SK-N-SH (cell line): ENCODE measurements at places on chromosomes 12 and 14. TPM values are rescaled to one million over a fixed set of nuclear protein-coding genes. Genes with fewer than 3 reads are reported as not detected.
A peak's percentile ranks its signal among the peaks of the same experiment; 100 is the strongest.

DNA sequence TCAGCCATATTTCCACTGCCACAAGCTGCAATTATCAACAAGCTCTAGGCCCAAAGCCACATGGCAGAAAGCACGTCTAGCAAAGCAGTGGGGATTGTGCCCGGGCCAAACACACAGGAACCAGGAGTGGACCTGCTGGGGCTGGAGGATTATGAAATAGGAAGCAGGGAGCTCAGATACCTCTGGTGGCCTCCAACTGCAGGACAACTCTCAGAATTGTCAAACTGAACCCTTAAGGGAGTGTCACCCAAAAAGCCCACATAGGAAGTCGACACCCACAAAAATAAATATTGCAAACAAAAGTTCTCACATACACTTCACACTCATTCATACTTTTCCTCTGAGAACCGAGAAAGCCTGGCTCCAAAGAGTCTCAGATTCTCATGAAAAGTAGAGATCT, 26.1 kb downstream of the KCTD10 start:
- no peak for DNase-seq

GRCh38 chr12:78183824-78184223, 353.1 kb downstream of the NAV3 start:
- no peak for DNase-seq

GRCh38 chr12:96343347-96343954, 56.8 kb downstream of the CDK17 start:
- no peak for DNase-seq

DNA sequence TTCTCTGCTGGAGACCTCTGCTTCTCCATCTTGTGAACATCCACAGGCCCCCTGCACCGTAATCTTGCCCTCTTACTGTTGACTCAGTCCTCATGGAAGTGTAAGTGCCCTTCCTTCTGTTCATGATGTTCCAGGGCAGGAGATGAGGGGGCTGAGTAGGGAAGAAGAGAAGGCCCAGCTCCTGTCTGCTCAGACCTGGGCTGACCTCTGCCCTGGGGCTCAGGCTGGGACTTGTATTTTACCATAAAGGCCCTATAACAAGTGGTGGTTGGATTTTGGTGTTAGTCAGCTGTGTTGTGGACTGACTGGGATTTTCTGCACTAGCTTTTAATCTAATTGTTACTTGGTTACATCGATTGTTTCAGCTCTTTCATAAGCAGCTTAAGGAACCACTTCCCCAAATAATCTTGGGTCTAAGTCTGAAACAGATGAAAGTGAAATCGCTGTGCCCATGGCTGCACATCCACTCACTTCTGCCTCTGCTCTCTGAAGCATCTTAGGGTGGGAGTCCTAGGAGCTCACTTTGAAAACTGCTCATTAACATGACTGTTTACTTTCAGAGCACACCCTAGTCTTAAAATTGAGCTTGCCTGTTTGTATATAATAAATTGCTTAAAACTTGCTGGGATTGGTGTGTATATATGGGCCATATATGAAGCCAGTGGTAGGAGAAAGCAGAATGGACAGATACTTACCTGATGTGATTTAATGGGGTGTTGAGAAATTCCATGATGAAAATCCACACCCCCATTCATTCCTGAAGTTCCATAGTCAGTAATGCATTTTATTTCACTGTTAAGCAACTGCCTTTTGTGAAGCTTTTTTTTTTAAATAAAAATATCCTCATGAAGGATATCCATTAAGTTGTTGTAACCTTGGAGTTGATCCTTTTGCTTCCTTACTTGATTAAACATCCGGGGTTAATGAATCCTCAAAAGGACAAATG, 17.7 kb downstream of the C12orf71 start:
- no peak for DNase-seq

DNA sequence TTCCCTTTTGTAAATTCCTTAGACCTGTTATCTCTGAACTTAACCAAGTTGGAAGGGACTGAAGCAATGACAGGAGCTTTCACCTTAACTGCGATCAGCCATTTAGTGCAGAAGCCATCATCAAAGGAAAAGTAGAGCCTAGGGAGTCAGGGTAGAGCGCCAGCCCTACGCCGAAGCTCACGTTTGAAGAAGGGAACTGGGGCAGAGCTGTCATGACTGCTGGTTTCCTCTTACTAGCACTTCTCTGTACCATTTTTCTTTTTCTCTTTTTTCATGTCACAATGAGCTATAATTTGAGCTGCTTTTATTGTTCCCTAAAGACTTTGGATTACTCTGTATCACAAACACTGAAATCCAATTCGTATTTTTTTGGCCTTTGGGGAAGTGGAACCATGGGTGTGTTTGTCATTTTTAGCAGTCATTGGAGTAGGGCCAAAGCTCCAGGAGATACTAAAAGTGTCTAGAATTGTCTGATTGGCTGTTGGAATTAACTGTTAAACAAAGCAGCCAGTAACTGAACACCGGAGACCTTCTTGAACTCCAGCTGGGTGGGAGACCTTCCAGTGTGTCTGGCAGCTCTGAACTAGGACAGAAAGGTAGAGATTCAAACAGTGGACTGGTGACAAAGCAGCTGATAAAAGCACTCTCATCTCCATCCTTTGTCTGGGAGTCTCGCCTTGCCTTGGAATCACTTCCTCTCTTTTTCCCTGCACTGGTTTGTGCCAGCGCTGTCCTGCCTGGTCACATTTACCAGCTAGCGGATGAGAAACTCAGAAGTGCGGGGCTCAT, 9.1 kb downstream of the MTRFR start:
- no peak for DNase-seq

- no peak for DNase-seq
Measured at GRCh38 chr14:72057701-72058285, 125.6 kb downstream of the RGS6 start.

GRCh38 chr12:132492522-132492921, 2.6 kb downstream of the FBRSL1 start:
- no peak for DNase-seq

GRCh38 chr14:86961106-86961716, 1031.8 kb downstream of the GALC start:
- DNase-seq, result peak; percentile 29

DNA sequence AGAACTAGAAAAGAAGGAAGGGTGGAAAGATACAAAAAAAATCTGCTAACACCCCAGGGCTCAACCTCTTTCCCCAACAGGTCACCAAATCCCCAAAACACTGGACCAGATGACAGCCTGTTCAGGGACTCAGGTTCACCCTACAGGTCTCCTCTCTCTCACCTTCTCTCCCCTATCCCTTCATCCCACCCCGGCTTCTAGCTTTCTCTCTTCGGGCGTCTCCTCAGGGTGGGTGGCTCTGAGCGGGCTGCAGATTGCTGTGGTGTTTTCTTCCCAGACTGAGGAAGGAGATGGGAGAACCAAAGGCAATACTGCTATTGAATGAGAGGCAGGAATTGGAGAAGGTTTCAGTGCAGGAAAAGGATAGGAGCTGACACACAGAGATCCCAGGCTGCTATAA, 39.3 kb downstream of the ANO2 start:
- DNase-seq, result no peak

- no peak for DNase-seq
Measured at GRCh38 chr12:13195250-13195649, 1.3 kb upstream of the EMP1 start.

GRCh38 chr12:112979041-112979680, 842 bp downstream of the OAS2 start:
- no peak for DNase-seq

DNA sequence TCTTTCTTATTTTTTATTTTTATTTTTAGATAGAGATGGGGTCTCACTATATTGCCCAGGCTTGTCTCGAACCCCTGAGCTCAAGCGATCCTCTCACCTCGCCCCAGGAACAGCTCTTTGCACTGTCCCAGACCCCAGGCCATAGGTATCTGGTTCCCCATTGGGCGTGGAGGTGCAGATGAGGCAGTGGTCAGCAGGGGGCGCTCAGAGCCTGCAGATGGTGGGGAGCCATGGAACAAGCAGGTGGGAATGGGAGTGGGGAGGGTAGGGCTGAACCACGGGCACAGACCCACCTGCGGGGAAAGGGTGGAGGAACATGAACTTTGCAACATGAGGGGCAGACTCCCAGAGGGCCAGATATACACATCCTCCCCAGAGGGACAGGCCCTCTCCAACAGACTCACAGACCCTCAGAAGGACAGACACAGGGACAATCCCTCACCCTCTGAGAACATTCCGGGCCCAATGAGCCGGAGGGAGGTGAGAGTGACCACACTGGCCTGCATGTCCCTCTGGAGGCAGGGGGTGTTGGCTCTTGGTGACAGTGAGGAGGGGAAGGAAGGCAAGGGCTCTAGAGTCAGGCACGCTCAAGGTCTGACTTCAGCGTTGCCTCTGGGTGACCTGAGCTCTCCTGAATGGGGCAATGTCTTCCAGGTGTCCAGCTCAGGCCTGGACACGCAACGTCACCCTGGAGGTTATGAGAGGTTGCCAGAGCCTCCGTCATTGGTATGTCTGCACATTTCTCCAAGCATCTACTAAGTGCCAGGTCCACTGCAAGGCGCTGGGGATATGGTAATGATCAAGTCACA, 34.9 kb downstream of the KRT80 start:
- DNase-seq, result peak; percentile 92

GRCh38 chr14:90242444-90242843, 13.9 kb upstream of the PSMC1 start:
- DNase-seq, result no peak

DNA sequence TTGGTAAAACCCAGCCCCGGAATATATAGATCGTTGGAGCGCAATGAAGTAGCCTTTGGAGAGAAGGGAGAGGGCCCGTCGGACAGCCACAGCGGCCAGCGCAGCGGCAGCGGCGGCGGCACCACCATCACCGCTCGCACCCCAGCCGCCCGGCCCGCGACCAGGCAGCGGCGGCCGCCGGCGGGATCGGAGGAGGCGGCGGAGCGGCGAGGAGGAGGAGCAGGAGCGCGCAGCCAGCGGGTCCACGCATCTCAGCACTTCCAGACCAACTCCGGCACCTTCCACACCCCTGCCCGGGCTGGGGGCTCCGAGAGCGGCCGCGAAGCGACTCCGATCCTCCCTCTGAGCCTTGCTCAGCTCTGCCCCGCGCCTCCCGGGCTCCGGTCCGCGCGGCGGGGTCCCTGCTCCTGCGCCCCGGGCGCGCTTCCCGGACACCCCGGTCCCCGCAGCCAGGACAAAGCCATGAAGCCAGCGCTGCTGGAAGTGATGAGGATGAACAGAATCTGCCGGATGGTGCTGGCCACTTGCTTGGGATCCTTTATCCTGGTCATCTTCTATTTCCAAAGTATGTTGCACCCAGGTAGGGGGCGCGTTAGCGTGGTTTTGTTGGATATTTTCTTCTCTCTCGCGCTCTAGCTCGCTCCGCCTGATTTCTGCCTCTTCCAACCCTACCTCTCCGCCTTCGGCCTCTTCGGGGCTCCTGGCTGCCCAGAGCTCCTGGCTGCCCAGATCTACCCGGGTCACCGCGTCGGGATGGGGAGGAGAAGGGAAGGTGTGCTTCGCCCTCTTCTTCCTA, 400 bp downstream of the CHST11 start:
- DNase-seq, result peak; percentile 81

DNA sequence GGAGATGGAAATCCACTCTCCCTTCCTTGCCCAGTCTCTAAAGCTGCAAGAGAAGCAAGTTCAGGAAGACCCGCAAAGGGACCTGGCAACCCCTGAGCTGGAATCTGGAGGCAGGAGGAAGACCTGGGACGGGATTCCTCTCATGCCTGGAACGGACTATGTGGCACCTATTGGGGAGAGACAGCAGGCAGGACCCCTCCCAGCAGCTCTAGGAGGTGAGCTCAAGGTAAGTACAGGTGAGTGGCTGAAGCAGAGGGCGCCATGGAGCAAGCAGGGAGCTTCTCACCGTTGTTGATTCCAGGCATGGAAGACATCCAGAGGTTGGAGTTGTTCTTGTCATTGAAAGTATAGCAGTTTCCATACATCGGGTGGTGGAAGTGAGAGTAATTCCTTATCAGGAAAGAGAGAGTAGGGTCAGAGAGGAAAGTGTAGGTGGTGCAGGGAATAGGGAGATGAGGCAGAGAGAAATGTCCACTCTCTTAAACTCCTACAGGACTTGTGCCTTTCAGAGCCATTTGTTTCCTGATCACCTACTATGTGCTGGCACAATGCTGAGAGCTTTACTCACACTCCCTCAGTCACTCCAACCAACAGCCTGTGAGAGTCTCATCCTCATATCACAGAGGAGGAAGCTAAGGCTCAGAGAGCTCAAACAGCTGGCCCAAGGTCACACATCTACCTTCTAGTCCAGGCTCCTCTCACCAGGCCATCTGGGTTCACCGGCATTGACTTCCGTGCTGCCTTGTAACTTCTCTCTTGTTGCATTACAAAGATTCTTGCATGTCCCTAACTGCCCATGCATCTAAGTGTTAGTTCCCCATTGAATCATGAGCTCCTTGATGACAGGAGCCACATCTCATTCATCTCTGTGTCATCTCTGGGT, 13.9 kb upstream of the TNFRSF1A start:
- DNase-seq, result no peak

DNA sequence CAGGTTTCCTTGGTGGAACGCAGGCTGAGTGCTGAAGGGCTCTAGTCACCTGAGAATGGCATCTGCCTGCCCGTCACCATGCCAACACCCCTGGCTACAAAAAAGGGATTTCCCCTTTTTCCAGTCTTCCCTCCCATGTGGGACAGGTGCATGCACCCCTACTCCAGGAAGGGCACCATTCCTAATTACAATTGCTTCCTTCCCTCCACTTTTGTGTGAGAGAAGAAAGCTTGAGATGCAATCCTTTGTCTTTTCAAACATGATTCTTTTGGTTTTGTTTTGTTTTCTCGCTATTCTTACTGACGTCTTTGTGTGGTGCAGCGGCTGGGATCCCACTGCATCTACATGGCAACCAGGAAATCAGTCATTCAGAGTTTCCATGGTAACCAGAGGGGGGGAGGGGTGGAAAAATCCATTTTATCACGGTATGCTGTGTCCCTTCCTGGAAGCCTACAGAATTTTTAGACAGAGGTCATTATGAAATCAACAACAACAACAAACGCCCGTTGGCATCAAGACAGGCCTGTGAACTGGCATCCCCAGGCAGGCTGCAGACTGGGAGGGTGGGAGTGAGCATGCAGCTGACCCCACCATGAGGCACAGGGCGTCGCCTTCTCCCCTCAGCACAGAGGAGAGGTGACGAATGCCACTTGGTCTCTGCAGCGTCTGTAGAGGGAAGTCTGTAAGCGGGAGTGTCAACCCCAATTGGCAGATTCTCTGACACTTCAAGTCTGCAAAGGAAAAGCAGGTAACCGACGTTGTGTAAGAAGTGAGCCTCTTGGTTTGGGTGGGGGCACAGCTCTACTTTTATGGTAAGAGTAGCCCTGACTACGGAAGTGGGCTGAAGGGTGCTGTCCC, 13.6 kb upstream of the GNG2 start:
- DNase-seq, result peak; percentile 35

DPY19L2 gene
- 4.8 and 8.8 TPM in 2 replicates for polyA plus RNA-seq

FAM222A gene
- 1.6 and 4.2 TPM in 2 replicates for polyA plus RNA-seq

NEUROD4 gene
- not detected in 2 replicates for polyA plus RNA-seq

DTX3 gene
- 61.2 and 62.6 TPM in 2 replicates for polyA plus RNA-seq

CLEC1A gene
- not detected in 2 replicates for polyA plus RNA-seq
